Thoracic aorta (tissue), 2 donors: ENCODE measurements at places on chromosomes 2 and 18. TPM values are rescaled to one million over a fixed set of nuclear protein-coding genes. Genes with fewer than 3 reads are reported as not detected.

SLC35F6 gene
- 44.5 TPM for total RNA-seq

CAPN10 gene
- 33.3 TPM for total RNA-seq

DNA sequence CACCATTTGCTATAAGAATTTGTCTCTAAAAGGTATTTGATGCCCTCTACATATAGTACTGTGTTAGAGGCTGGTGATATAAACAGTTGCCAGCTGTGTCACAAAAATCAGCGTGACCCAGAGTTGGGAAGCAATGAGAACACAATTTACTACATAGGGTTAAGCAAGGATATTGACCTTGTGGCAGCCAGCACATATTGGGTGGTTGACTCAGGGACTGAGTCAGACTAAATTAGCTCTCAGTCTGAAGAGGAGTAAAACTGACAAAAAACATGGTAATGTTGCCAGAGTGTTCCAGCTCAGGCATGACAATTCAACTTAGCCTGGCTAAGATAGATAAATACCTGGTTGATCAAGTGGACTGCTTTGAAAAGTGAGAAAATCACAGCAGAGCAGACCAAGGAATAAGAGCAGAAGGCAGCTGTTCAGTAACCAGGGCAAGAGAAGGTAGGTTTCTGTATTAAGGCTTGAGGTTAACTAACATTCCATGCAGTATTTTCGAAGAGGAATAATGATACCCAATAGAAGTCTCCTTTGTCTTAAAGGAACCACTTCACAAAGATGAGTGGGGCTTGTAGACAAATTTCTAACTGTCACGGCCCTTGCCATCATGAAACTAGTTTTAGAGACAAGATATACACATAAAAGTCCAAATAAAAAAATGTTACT, 108.2 kb upstream of the ERBB4 start:
- DNase-seq = no peak

GRCh38 chr2:220930271-220931076, 641.6 kb downstream of the EPHA4 start:
- DNase-seq = no peak

- DNase-seq = no peak
These were observed 14.3 kb upstream of the PER2 start for GRCh38 chr2:238302751-238303150.

CCBE1 gene
- 1.8 TPM for total RNA-seq

DNA sequence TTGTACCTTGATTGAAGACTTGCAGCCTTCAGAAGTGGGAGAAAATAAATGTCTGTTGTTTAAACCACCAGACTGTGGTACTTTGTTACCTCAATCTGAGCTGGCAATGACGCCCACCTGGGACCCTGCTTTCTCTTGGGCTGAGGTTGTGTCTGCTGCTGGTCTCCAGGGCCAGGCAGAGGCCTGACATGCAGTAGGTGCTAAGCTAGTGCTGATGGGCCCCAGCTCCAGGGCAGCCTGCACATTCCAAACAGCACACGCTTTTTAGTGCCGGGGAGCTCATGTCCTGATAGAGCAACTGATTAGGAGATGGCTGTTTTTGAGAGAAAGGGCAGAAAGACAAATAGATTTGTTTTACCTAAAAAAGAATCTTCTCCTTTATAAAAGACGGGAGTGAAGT, 664.0 kb upstream of the HS6ST1 start:
- DNase-seq = no peak

DNA sequence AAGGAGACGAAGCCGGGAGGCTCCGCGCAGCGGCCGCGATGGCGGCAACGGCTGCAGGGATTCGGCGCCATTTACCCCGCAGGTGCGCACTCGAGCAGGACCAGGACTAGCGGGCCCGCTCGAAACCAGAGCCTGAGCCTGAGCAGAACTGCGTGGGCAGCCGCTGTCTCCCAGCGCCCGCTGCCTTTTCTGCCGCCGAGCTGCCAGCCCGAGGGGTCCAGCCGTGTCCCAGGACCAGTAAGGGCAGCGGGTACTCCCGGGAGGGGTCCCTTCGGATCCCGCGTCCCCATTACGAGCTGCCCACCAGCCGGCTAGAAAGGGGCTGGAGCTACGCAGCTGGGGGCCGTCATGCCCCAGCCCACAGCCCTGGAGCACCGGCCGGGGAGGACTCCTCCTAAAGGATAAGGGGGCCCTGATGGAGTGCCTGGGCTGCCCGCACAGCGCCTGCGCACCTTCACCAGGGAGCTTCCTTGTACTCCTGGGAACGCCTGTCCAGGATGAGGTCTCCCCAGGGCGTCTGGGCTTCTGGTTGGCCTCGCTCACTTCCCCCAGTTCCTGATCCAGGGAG, 9.9 kb downstream of the ALPP start:
- DNase-seq = no peak

RUFY4 gene
- 0.68 TPM for total RNA-seq

GRCh38 chr2:216436383-216436782, 24.1 kb downstream of the SMARCAL1 start:
- no peak for DNase-seq

GRCh38 chr2:129319422-129319717, 660.1 kb upstream of the RAB6C start:
- DNase-seq = no peak

GRCh38 chr2:33202641-33203522, 256.1 kb downstream of the LTBP1 start:
- DNase-seq = no peak

DNA sequence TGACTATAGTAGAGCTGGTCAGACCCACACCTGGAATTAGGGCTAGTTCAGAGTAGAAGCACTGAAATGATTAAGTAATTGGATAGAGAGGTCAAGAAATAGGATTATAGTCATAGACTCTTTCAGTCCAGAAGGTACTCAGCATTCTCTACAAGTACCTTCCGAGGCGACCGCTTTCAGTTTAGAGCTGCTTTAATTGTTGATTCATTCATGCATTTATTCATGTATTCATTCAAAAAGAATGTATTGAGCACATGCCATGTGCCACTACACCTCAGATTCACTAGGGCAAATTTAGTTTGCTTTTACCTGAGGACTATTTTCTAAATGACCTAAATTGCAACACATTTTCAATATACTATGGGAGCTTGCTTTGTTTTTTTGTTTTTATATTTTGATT, 48.7 kb downstream of the CRIM1 start:
- DNase-seq = no peak

ALK gene
- total RNA-seq = 2.0 TPM

GRCh38 chr2:9220201-9220600, 13.6 kb downstream of the ASAP2 start:
- no peak for DNase-seq

GRCh38 chr2:21650569-21650968, 526.8 kb downstream of the TDRD15 start:
- DNase-seq = no peak

ARHGAP25 gene
- 14.5 TPM for total RNA-seq

CYP27C1 gene
- total RNA-seq = 0.35 TPM

FEV gene
- total RNA-seq = not detected
